GM12864 (cell line): ENCODE measurements at places on chromosomes 12 and 14.

- DNase-seq, result no peak
Measured at GRCh38 chr12:103334466-103334865, 161.3 kb downstream of the C12orf42 start.

DNA sequence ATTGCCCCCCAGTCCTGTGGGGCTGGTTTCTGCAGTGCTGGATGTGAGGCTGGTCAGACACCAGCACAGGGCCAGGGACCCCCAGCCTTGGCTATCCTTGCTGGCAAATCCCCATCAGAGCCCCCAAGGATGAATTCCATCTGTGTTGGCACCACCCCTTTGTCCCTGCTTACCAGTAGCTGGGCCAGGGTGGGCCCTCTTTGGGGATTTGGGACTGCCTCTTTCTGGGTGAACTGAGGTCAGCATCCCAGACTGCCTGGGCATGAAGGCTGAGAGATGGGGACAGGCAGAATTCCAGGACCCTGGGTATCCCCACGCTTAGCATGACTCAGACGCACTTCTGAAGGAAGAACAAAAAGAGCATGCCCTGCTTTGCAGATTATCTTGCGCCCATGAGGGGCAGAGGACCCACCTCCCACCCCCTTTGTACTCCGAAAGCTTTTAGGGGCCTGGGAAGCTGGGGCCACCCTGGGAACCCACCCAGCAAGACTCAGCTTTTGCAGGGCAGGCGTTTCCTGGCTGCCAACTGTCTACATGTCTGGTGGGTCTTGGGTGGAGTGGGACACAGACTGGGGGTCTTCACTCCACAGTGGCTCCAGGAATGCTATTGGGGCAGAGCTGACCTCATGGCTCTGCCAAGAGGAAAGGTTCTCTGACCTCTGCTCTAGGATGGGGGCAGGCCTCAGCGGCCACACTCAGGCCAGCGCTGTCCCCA is 26.8 kb downstream of the RFLNA start:
- no peak for DNase-seq

DNA sequence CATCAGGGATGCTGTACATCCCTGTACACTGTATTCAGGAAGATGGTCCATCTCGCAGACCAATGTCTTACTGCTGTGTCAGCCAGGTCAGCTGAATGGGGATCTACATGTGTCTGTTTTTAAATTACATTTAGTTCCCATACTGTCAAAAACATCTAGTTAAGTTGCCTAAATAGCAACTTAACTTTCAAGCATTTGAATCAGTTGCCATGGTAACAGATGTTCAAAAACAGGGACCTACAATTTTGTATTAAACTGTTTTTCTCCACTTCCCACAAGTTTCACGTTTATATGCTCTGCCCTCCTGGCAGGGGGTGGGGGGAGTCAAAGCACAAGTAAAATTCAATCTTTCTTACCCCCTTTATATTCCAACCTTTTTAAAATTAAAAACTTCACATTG is 38.3 kb downstream of the C12orf42 start:
- DNase-seq, result no peak

DNA sequence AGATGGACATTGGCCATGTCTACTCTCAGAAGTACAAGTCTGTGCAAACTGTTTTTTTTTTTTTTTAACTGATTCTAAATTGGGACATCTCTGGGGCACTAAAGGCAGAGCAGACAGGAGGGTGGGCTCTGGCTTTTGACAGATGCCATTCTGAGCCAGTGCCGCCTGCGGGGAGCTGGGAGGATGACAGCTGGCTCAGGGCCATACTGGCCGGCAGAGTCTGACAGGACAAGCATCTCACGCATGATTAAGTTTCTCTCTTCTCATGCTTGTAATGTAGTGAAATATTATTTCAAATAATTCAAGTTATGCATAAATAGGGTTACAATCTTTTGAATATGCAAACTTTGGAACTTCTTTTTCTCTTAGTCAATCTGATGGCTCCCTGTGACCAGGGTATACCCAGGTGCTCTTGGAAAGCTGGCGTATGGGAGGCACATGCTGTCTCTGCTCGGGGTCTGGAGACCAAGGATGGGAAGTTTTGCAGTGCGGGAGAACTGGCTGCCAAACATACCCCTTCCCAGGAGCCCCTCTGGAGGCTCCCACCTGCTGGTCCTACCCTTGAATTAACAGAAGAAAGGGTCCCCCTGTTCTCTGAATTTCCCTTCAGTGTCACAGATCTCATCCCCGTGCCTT is 7.6 kb downstream of the CDCA4 start:
- no peak for DNase-seq

DNA sequence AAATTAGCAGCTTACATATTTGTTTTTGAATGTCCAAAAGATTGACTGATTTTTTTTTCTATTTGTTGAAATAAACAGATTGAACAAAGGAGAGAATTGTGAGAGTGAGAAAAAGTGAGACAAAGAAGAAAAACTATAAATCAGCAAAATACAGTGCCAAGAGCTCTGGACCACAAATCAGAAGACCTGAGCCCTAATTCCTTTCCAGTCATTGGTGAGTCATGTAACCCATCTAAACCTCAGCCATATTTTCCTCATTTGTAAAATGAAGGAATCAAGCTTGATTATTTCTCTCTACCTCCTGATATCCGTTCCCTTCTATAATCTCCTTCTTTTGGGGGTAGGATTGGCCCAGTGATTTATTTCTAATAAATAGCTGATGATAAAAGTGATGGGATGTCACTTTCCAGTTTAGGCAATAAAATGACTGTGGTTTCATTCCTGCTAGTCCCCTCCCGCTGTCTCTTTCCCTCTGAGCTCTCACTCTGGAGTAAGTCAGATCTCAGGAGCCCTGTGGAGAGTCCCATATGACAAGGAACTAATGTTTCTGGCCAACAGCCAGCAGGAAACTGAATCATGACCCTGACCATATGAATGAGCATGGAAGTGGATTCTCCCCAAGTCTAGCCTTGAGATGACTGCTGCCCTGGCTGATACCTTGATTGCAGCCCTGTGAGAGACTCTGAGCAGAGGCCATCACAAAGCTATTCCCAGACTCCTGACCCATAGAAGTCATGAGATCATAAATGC is 218.9 kb downstream of the ACSS3 start:
- DNase-seq, result no peak

- no peak for DNase-seq
Measured at GRCh38 chr14:80805136-80805535, 136.4 kb downstream of the CEP128 start.

- DNase-seq, result no peak
Measured at GRCh38 chr14:52348776-52349175, 34.7 kb downstream of the PTGER2 start.

DNA sequence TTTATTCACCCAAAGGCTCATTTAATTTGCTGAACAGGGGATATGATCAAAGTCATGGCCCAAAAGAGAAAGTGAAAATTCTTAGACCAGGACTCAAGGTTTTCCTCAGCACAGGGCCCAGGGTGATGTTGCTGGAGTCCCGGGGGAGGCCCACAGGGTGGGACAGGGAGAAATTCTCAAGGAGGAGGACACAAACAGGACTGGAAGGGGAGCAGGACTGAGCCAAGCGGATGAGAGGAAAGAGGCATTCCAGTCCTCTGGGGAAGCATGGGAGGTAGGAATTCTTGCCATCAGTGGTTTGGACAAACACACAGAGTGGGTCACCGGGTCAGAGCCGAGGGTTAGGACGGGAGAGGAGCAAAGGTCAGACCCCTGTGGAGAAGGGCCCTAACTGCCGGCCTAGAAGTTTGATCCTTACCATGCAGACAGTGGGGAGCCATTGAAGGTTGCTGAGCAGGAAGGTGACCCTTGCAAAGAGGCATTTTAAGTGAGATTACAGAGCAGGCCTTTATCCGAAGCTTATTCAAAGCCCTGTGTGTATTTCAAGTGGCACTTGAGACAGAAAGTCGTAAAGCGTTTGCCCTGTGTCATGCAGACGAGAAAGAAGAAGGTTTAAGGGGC is 68.4 kb upstream of the PTGR2 start:
- DNase-seq, result no peak

GRCh38 chr14:31000629-31001338 is 24.7 kb upstream of the AP4S1 start:
- no peak for DNase-seq

- DNase-seq, result no peak
Measured at GRCh38 chr12:81502912-81503695, 256.0 kb downstream of the PPFIA2 start.

- no peak for DNase-seq
Measured at GRCh38 chr14:32300136-32300535, 29.0 kb upstream of the AKAP6 start.

DNA sequence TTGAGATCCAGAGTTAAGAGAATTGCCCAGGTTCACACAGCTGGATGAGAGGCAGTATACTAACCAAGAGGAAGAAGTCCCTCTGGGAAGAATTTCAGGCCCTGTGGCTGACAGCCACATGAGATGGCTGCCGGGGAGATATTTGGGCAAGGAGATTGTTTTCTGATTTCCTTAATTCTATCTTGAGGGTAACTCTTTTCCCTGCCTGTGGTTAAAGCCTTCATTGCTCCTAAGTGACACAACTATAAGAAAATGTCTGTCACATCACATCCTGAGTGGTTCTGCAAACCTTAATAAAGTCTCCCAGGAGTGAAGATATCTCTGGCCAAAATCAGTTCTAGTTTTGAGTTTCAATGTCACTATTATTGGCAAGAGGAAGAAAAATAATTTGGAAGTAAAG is 9.6 kb downstream of the ARHGDIB start:
- DNase-seq, result no peak

DNA sequence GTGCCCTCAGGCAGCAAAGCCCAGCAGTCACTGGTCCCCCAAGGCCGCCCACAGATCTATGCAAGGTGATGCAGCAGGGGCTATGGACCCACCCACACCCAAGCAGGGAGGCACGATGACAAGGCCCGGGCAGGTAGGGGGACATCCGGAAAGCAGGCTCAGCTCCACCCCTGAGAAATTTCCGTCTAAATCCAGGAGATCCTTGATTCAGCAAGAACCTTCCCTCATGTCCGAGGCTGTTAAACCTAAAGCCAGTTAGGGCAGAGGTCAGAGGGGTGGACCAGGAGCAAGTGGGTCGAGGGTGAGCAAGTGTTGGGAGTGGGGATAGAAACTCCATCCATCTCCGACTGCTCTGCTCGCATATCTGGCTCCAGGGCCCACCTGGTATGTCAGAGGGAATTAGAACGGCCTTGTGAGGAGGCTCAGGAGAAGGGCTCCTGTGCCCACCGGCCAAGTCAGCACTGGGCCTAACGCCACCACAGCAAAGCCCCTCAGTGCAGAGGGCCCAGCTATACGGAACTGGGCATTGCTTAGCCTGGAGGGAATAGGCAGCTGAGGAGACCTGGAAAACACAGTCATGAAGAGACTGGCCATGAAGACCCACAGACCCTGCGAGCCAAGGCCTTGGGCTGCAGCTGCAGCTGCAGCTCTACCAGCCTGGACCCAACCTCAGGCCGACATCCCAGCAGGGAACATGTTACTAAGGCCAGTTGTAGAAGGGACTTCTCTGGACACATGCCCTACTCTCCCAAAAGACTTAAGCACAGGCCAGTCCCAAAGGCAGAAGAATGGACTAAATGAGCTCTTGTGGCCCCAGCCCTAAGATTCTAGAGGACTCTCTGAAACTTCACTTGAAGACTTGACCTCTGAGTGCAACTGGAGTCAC is 34.3 kb downstream of the DAD1 start:
- no peak for DNase-seq

DNA sequence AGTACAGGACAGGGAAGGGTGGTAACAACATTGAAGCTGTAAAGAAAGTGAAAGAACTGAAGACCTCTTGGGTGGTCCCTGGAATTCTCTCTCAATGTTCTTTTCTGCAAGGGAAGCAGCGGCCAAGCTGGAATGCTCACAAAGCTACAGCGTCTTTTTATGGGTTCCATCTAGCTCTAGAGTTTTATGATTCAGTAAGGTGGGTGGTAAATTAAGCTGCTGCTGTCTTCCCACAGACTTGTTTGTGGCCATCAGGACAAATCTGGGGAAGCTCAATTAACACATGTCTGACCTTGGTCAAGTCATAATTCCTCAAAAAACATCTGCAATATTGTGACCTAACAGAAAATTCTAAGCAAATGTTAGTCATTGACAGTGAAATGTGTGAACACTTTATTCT is 139.1 kb downstream of the MED13L start:
- no peak for DNase-seq

- no peak for DNase-seq
Measured at GRCh38 chr12:32343496-32343895, 55.9 kb upstream of the FGD4 start.

GRCh38 chr14:95275494-95275893 is 44.2 kb downstream of the CLMN start:
- no peak for DNase-seq

DNA sequence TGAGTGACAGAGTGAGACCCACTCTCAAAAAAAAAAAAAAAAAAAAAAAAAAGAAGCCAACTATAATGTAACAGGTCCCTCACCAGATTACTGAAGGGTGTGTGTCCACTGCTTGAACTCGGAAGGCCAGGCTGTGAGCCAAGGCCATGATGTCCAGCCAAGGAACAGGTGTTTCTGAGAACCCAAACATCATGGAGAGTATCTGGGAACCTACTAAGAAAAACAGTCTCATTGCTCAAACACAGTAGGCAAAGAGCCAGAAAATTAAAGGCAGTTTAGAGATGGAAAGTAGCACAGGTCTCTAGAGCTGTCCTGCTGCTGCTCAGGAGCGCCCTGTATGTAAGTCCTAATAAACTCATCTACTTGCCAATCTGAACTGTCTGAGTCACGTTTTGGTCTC is 12.5 kb upstream of the MAP4K5 start:
- no peak for DNase-seq
